ENCODE measurements at places on chromosomes 6 and 20.

DNA sequence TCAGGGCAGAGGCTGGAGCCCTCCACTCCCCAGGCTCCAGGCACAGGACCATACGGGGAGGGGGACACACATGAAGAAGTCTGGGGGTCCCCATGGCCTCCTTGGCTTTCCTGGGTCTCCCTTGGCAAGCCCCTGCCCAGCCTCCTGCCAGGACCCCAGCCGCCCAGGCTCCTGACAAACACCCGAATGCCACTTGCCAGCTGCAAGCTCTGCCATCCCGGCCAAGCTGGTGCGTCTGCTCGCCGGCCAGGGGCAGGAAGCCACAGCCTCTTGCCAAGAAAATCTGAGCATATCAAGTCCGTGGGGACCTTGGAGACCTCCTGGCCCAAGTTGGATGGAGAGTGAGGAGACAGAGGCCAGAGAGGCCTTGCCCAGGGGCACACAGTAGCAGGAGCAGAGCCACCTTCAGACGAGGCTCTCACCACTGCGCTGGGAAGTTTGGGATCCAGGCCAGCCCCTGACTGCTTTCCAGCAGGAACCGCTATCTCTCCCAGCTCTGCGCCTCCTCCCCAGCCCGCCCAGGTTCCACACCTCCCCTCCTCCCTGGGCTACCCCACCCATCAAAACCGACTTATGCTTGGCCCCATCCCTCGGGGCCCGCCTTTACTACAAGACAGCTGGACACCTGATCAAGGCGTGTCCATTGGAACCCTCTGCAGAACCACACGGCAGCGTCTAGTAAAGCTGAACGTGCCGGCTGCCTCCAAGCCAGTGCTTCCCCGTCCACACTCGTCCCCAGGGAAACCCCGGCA, 80.2 kb downstream of the GRM4 start:
- no peak for DNase-seq

DNA sequence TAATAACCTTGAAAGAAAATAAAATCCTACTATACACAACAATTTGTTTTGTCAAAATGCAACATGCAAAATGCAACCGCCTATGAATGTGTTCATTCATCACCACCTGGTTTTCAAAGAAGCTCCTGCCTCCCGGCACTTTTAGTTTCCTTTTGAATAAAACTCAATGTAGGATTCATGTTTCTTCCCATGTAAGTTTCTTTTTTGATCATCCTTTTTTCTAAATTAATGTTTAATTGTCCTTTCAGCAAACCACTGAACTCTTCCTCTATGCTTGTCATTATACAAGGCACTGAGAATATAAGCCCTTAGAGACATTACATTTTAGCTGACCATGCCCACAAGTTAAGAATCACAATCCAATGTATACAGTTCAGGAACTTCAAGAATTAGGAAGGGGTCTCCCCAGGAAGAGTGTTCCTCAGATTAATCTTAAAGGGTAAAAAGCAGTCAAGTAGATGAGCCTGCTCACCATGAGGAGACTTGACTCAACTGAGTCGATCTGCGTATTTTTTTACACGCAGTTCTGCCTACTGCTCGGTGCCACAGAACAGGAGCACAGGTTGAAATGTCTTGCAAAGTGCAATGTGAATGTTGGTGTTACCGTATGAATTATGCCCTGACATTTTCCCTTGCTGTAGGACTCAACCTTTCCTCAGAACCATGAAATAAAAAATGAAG, 7.2 kb upstream of the THEMIS start:
- DNase-seq, result no peak

DNA sequence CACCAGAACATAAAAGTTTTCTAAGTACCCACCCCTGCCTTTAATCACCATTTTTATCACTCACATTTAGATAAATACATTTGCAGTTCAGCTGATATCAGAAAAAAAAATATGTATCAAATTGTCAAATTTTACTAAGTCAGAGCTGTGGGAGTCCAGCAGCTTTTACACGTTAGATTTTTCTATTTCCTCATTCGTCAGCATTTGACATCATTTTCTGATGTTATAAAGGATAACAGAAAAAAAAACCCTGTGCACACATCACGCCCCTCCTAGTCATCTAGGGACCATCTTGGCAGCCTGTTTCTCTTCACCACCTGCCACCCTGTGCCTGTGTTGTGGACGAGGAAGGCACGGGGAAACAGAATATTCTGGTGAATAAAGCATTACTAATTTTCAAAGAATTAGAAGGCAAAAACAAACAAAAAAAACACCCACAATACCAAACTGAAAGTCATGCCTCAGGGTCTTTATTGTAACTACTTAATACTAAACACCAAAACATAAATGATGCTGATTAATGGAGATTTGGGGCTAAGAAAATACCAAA, 12.4 kb downstream of the B4GALT5 start:
- DNase-seq, result no peak

DNA sequence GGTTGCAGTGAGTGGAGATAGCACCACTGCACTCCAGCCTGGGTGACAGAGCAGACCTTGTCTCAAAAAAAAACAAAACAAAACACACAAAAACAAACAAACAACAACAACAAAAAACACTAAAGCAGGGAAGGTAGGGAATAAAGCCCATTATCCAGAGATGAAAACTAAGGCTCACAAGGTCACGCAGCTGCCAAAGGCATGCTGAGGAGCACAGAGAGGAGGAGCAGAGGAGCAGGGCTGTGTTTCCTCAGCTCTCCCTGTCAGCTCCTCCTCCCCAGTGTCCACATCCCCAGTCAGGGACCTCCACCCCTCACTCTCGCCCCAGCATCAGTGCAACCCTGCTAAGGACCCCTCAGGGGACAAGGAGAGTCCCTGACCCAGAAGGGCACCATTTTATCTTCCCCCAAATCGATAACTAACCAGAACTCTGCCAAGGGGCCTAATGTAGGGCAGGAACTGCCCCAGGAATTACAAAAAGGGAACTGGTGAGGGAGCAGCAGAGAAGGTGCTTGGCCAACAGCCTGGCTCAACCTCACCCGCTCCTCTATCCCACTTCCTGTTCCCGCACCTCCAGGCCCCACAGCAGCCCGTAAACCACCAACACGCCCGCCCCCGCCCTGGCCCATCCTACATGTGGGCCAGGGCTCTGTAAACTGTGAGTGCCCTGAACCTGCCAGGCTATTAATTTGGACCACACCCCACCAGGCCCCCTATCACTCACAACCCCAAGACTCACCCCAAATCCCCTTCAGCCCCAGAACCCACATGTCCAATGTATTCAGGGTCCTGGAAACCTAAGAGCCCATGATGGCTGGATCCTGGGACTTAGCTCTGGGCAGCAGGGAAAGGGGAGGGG, 9.0 kb downstream of the TEAD3 start:
- no peak for DNase-seq

GRCh38 chr6:38567436-38567835, 72.3 kb downstream of the BTBD9 start:
- DNase-seq, result no peak

DNA sequence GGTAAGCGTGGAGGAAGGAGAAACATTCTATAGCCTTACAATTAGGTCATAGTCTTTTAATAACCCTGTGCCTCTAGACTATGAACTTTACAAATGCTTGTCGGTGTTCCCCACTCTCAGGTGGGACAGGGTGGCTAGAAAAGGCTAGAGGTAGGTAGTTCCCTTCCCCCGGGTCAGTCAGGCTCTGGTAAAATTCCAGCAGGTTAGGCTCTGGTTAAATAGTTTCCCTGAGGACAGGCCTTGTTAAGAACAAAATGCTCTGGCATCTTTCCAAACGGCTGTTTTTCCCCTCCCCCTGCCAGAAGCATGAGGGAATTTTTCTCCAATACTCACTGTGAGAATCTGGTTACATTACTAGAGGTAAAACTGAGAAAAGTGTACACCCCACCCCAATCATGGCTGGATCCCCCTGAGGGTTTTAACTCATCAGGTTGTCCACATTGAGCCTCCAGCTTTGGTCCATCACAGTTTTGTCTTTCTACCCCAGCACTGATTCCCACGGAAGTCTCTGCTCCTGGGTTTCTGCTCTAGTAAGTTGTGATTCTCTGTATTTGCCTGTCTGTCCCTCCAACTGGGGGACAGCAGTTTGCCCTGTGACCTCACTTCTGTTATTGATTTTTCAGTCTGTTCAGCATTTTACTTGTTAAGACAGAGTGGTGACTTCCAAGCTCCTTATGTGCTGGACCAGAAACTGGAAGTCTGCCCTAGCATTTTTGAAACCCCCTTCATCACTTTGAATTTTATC, 84.7 kb upstream of the ADGRF1 start:
- DNase-seq, result no peak

- no peak for DNase-seq
Observed at GRCh38 chr20:48827855-48828733, at the start of gene PREX1. PREX1 (minus strand) TSS chr20:48827999; CDS start chr20:48827860, 139 bp downstream.

DNA sequence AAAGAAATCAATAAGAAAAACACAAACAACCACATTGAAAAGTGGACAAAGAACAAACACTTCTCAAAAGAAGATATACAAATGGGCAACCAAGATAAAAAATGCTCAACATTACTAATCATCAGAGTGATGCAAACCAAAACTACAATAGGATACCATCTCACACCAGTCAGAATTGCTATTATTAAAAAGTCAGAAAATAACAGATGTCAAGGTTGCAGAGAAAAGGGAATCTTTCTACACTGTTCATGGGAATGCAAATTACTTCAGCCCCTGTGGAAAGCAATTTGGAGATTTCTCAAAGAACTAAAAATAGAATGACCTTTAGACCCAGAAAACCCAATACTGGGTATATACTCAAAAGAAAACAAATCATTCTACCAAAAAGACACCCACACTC, 29.8 kb downstream of the KIF6 start:
- no peak for DNase-seq

DNA sequence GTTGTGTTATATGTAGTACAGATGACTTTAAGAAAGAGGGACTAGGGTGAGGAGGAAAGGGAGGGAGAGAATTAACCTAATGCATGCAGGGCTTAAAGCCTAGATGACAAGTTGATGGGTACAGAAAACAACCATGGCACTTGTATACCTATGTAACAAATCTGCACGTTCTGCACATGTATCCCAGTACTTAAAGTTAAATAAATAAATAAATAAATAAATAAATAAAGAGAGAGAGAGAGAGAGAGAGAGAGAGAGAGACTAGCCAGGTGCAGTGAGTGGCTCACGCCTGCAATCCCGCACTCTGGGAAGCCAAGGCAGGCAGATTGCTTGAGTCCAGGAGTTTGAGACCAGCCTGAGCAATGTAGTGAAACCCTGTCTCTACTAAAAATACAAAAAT, 11.5 kb upstream of the CARMIL1 start:
- no peak for DNase-seq

DNA sequence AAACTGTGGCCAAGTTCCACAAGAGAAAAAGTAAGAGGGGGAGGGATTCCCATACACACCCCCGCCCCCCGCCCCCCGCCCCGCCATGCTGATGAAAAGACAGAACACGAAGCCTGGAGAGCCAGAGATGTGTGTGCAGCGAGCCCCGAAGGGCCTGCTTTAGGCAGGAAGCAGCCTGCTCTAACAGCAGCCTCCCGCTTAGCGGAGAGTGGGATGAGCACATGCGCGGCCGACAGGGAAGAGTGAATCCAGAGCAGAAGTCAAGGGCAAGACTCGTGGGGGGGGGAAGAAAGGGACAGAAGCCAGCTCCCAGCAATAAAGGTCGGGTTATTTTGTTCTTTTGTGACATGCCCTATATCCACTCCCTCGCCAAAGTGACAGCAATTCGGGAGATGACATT, 67.2 kb upstream of the PTGIS start:
- DNase-seq, result no peak

DNA sequence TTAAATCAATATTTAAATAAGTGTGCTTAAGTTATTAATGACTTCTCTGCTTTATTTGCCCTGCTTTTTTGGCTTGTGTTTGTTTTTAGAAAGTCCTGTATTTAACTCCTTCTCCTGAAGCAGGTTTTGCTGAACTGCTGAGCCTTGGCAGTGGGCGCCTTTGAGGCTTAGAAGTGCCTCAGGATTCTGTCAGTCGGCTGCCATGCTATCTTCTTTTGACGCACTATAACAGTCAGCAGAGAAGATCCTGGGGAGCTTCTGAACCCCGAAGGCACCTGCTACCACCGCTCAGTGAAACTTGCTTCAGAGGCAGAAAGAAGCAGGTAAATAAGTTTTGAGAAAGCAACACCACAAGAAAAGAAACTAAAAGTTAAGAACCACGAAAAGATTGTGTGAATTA, 22.4 kb downstream of the PCMT1 start:
- DNase-seq, result no peak

GRCh38 chr6:33172688-33173534, 19.4 kb downstream of the COL11A2 start:
- DNase-seq, result no peak

- DNase-seq, result no peak
Observed at GRCh38 chr6:50992704-50993625, 174.3 kb downstream of the TFAP2B start.

- no peak for DNase-seq
Observed at GRCh38 chr6:20020526-20020925, 183.4 kb downstream of the ID4 start.

- DNase-seq, result no peak
Observed at GRCh38 chr6:150934380-150934779, 68.9 kb downstream of the MTHFD1L start.

DNA sequence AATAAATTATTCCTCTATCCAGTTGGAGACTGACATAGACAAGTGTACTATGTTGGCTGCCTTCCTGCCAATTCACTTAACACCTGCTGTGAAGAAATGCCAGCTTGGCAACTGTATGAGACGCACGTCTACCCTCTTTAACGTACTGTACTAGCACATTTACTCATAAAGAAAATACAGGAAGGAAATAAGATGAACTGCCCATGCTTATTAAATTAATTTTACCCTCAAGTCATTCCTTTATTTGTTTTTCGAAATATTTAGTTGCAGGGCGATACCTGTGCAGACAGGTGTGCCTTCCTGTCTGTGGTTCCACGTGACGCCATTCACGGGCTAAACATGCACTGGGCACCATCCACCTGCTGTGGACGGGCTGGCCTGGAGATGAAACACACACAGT, 52.0 kb downstream of the PSMG4 start:
- no peak for DNase-seq

- no peak for DNase-seq
Observed at GRCh38 chr6:5976811-5977210, 29.9 kb downstream of the NRN1 start.

- no peak for DNase-seq
Observed at GRCh38 chr6:142810952-142811514, 133.9 kb downstream of the HIVEP2 start.

GRCh38 chr6:17957498-17957897, 29.9 kb downstream of the KIF13A start:
- no peak for DNase-seq

- no peak for DNase-seq
Observed at GRCh38 chr20:1875762-1876161, 19.4 kb upstream of the SIRPA start.

- no peak for DNase-seq
Observed at GRCh38 chr6:101462576-101462975, 69.1 kb downstream of the GRIK2 start.

All from stimulated activated CD4-positive, alpha-beta T cell treated with anti-CD3 and anti-CD28 coated beads, Interleukin-1b, Interleukin-23, amount 100 ng/mL, for 24 hours (primary cell).